ENCODE measurements at places on chromosomes 2 and 18.

- no peak for DNase-seq
Measured at GRCh38 chr2:210663631-210664089, 107.3 kb downstream of the CPS1 start.

- DNase-seq, result no peak
Measured at GRCh38 chr2:231276987-231277386, 78.6 kb downstream of the ARMC9 start.

DNA sequence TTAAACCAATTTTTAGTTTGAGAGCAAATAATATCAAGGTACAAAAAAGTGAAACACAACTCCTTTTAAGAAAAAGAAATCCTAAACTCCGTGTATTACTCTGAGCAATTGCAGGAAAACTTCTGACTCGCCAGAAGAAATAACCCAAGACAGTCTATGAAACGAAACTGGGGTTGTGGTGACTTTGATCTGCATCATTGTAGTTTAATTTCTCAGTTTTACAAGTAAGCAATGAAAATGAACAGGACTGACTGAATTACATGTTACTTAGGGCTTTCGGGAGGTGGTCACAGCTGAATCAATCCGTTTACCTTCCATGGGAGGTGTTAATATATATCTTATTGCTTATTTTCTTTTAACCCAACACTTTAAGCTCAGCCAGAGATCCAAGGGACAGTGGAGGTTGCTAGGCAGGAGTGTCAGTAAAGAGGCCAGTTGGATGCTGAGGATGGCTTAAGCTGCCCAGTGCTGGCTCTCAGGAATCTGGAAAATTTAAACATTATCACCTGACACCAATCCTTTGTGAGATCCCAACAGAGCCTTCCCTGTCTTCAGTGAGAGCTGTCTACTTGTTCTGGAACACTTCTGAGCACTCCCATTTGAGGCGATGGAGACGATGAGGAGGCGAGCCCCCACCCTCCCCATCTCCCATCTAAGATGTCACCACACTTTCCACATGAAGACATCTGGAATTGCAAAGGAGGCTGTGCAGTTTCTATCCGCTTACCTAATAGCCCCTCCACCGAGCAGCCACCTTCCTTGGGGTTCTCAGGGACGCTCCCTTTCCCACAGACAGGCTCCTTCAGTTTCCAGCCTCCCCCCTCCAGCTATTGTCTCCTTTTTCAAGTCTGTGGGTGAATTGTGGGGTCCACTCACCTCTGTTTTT, 3.6 kb upstream of the RAB31 start:
- no peak for DNase-seq

DNA sequence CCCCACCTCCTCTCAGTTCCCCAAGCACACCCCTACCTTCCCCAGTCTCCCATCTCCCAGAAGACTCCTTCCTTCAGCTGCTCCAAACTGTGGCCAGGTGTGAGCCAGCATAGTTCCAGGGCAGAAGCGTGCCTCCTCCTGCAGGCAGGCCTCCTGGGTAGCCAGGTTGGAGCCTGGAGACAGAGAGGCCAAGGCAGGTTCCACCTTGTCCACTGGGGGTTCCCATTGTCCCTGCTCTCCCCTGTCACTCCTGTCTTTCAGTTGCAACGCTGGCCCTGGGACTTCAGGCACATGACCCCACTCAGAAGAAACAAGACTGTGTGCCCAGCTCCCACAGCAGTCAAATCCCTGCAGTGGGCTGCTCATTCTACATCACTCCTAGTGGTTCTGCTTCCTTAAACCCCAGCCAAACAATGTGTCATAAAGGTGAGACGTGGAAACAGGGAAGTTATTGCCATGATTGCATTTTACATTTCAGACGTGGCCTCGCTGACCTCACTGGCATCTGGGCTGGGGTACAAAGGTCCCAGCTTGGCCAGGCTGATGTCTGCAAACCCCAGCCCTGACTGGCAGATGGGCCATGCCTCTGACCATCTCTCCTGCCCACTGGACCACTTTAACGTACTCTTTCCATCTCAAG, 96.5 kb upstream of the BOD1L2 start:
- no peak for DNase-seq

GRCh38 chr2:101238930-101239759, 13.5 kb upstream of the CNOT11 start:
- DNase-seq, result no peak

GRCh38 chr2:116511426-116511825, 1303.1 kb upstream of the DDX18 start:
- no peak for DNase-seq

- no peak for DNase-seq
Measured at GRCh38 chr2:1773883-1774282, 29.6 kb upstream of the PXDN start.

- DNase-seq, result no peak
Measured at GRCh38 chr2:45212953-45213635, 203.8 kb upstream of the SIX2 start.

GRCh38 chr2:168272225-168272624, 24.8 kb upstream of the STK39 start:
- no peak for DNase-seq

DNA sequence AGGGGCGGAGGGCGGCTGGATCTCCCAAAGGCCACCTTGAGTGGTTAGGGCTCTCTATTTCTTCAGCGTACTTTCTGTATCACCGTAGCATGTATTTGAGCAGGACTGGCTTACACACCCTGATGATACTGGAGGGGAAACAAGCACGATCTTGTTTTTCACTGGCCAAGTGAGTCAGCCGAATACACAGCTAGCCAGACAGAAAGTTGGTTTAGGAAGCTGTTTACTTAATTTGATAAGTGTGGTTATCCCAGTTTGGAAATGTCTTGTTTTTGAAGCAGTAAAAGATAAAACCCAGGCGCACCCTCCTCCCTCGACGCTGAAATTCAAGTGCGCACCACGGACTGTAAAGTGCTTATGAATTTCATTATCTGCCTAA, 582 bp downstream of the RIOK3 start:
- no peak for DNase-seq

GRCh38 chr2:120580709-120581108, 155.0 kb upstream of the GLI2 start:
- DNase-seq, result no peak

- no peak for DNase-seq
Measured at GRCh38 chr18:42513441-42513840, 558.4 kb downstream of the PIK3C3 start.

Data from stimulated activated CD8-positive, alpha-beta memory T cell treated with anti-CD3 and anti-CD28 coated beads, Interleukin-15, amount 100 ng/mL, for 4 hours (primary cell).